ENCODE measurements at places on chromosomes 3 and 15.
A peak's percentile ranks its signal among the peaks of the same experiment; 100 is the strongest.

DNA sequence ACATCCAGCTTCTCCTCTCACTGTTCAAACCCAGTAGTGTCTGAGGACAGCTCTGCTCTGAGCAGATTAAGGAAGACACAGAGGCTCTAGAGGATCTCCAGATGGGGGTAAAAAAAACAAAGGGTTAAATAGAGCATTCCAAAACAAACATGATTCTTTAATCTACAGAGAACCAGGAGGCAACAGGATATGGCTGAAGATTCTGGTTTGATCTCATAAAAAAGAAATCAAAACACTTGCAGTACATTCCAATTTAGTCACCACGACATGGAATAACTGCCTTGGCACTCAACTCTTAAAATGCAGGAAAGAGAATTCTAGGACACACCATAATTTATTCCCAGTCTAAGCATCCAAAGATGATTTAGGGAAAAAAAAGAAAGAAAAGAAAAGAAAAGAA lies 32.0 kb downstream of the TM4SF4 start:
- DNase-seq, result no peak

- no peak for DNase-seq
Measured at GRCh38 chr3:119978554-119979208, 115.6 kb downstream of the GSK3B start.

GRCh38 chr3:118347396-118348168 lies 687.1 kb downstream of the IGSF11 start:
- DNase-seq, result no peak

GRCh38 chr15:72319985-72320671 lies at the start of gene CELF6:
TSS of gene CELF6 (minus strand) at chr15:72320157. CDS start at chr15:72319874, 283 bp downstream.
- DNase-seq, result peak; percentile 87

GRCh38 chr3:129461461-129462146 lies 21.6 kb downstream of the IFT122 start:
- no peak for DNase-seq

DNA sequence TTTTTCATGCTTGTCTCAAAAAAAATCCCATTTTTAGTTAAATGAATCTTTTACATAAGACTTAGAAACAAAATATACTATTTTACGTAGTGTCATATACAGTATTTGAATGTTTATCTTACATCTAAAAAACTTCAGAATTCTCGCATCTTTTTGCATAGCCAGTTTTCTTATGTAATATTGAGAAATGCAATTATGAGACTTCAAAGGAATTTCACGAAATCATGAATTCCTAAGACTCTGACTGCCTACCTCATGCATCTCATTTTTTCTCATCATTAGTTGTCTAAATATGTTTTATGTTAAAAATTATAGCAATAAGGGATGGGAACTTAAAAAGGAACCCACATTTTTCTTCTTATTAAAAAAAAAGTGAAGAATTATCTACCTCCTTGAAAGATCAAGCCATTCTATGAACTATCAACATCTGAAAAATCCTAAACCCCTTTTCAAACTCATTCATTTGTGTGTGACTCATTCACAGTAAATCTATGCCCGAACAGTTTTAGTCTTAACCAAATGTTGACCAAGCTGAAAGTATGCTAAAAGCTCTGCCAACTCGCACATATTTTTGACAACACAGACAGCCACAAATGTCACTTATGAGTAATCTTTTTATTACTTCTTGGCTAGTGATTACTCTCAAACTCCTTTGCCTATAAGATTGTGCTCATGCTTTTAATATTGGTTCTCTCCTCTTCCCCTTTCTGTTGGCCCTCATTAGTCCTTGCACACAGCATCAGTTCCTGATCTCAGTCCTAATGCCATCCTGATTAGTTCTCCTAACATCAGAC lies 115.9 kb downstream of the DCLK3 start:
- DNase-seq, result no peak

- no peak for DNase-seq
Measured at GRCh38 chr3:127694467-127695215, 21.9 kb downstream of the ABTB1 start.

GRCh38 chr3:126316501-126316939 lies 40.7 kb downstream of the KLF15 start:
- no peak for DNase-seq

- DNase-seq, result no peak
Measured at GRCh38 chr3:183129243-183129642, 29.9 kb upstream of the MCCC1 start.

- no peak for DNase-seq
Measured at GRCh38 chr15:60223176-60223575, 174.6 kb downstream of the ANXA2 start.

DNA sequence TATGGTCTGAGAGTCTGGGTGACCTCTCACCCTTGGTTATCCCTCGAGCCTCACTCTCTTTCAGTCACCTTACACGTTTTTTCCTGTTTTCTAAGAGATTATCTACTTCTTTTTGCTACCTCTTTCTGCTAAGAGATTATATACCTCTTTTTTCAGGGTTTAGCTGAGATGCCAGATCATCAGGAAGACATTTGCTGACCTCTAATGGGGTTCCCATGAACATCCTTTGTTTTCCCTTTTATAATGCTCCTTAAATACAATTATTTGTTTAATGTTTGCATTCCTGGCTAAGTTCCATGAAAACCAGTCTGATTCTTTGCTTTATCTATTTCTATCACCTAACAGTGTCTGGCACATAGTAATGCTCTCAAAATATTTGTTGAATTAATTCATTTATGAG lies 39.6 kb downstream of the LEKR1 start:
- no peak for DNase-seq

- DNase-seq, result no peak
Measured at GRCh38 chr3:117820658-117821299, 1111.2 kb downstream of the TUSC7 start.

DNA sequence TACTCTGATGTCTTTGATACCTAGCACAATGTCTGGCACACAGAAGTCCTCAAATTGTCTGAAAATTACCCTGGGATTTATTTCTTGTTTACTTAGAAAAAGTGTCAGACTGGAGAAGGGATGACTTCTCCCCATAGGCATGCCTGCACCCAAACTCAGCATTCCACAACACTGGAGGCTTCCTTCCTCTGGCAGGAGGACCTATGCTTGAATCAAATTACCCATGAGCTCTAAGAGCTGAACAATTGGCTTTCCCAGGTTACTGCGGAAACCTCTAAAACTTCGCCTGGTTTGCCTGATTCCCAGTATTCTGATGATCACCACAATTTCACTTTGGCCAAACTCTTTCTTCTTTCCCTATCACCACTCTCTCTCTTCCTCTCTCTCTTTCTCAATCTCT lies 217.4 kb downstream of the DIPK2A start:
- no peak for DNase-seq

DNA sequence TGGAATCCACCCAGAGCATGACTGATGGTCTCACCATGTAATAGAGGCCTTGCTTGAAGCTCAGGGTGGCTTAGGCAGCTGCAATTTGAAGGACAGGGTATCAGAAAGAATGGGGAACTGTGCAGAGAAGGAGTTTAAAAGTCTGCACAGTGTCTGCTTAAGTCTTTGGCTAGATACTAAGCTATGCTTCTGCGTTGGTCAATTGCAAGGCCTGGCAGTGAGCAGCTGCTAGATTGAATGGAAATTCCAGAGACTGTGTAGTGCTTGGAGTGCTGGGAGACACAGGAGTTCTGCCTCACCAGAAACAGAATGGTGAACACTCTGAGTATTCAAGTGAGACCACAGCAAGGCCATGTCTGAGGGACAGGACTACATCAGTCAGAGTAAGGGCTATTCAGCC lies 17.3 kb upstream of the ATP10A start:
- DNase-seq, result no peak

DNA sequence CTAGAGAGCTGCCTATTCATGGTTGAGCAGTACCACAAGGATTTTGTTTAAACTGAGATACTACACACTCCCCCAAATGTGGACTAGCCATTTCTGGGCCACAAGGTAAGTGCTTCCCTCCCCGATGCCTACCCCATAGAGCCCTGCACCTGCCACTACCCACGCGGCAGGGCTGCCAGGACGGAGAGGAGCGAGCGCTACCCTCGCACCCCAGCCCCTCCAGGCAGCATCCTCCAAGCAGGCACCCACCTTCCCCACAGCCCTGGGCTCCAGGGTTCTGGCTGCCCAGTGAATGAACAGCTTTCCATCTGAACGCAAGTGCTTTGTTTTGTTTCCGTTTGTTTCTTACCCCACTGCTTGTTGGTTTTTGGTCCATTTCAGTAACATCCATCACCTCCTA lies 59.2 kb downstream of the CHDH start:
- no peak for DNase-seq

DNA sequence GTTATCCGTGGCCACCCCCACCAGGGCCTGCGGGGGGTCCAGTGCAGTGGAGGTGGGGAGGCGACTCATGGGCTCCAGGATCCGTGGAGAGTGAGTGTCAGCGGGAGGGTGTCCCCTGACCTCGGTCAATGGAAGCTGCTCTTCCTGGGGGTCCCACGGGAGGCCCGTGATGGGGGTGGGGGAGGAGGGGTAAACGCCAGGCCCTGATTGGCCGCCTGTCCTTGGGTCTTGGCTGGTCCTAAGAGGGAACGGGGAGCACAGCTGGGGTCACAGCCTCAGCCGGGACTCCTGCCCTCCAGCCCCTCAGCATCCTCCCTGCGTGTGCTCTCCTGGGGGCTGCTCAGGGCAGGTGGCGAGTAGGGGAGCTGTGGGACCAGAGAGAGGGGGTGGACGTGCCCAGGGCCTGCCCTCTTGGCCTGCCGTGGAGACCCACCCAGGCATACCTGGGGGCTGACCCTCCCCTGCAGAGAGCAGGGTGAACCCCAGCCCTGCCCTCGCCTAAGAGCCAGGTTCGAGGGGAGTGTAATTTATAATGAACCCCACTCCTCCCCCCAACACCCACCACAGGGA lies 184.6 kb downstream of the GOLGA6L6 start:
- peak; percentile 44 for DNase-seq

GRCh38 chr15:70014860-70015490 lies 82.7 kb downstream of the TLE3 start:
- peak; percentile 91 for DNase-seq

- DNase-seq, result no peak
Measured at GRCh38 chr3:13357074-13357473, 63.0 kb downstream of the NUP210 start.

GRCh38 chr3:25885544-25885943 lies 95.7 kb downstream of the OXSM start:
- no peak for DNase-seq

- DNase-seq, result no peak
Measured at GRCh38 chr15:100558771-100559254, 30.1 kb upstream of the CERS3 start.

- DNase-seq, result no peak
Measured at GRCh38 chr15:98446083-98446482, 202.3 kb upstream of the IGF1R start.

All from GM10248 (cell line).